ENCODE measurements at places on chromosomes 1 and 21.

- DNase-seq = no peak
These were observed 10.8 kb upstream of the ADAM30 start for GRCh38 chr1:119906927-119907652.

DNA sequence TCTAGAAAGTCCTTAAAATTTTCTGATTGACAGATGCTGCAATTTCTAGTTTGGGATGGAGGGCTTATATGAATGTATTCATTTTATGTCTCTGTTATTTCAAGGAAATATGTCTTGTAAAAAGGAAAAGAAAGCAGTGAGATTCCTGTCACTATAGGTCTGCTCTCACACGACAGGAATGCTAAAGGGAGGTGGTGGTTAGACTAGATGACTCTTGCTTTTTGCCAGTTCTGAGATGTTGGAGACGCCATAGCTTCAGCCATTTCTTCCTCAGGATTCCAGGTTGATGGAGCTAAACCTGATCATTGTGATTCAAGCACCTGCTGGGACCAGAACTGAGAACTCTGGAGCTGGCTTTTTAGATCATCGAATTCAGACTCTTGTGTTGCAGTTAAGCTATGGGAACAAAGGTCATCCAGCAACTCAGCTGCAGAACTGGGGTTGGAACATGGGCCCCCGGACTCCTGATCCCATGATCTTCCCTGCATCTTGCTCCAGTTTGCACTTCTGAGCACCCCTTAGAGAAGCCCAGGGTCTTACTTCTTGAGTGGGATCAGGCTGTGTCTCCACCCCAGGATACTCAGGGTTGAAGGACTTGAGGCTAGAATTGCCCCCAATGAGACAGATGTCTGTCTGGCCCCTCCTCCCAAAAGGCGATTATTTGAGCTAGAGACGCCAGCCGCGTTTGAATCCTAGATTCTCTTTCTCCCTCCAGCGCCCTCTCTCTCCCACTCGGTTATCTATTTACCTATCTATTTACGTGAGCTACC lies 46.7 kb upstream of the FOXO6 start:
- no peak for DNase-seq

DNA sequence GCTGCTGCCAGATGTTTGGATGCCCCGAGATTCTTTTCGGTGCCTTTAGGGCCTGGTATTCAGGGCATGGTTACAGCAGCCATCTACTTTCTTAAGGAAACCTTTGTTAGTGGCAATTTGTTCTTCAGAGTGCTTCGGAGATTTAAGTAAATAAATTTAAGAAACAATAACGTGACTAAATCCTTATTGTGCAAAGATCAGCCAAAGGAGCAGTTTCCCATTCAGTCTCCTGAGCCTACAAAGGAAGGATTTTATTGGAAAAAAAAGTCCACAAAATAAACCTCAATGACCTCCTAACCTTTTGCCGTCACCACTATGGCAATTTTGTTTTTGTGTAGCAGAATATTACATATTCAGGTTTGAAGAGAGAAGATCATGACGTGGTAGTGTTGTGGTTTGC lies 231.1 kb downstream of the PBX1 start:
- DNase-seq = no peak

DNA sequence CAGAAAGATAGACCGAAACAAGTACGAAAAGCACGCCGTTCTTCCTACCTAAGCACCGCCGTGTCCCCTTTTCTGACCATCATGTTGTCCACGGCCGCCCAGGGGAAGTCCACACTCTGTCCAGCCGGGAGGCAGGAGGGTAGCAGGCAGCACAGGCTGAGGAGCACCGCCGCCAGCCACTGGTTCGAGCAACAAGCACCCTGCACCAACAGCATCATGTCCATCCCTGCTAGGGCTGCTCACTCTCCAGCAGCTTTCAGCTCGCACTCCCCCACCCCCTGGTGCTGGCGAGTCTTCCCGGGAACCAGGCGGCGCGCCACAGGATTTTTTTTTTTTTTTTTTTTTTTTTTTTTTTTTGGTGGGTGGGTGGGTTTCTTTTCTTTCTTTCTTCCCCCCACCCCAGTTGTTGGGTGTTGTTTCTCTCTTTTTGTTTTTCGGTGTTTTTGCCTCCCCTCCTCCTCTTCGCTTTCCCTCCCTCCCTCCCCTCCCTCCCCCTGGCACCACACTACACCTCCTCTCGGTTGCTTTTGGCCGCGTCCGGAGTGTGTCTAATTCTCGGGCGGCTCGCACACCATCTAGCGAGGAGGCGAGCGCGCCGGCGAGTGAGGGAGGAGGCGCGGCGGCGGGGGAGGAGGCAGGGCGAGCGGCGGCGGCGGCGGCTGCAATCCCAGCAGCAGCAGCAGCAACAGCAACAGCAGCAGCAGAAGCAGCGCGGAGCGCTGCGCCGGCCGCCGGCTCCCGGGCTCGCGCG lies at the start of gene NEGR1:
NEGR1 (minus strand) TSS at position 269 of the 751 bp plus-strand sequence.
- DNase-seq = peak; percentile 15

- DNase-seq = peak; percentile 4
These were observed 46.1 kb downstream of the MEGF6 start for GRCh38 chr1:3564921-3565831.

DNA sequence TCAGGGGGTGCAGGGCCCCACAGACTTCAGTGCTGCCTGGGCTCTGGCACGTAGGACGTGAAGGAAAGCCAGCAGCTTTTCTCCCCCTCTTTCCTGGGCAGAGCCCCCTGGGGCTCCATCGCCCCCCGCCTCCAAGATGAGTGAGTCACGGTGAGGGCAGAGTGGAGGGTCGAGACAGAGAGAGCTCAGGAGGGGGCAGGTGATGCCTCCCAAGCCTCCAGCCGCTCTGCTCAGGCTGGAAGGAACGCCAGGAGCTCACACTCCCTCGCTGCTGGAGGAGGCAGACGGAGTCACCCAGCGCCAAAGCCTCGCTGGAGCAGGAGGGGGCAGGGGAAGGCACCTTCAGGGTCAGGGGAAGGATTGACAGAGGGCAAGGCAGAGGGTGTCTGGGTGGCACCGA lies 119.5 kb downstream of the CASZ1 start:
- no peak for DNase-seq

DNA sequence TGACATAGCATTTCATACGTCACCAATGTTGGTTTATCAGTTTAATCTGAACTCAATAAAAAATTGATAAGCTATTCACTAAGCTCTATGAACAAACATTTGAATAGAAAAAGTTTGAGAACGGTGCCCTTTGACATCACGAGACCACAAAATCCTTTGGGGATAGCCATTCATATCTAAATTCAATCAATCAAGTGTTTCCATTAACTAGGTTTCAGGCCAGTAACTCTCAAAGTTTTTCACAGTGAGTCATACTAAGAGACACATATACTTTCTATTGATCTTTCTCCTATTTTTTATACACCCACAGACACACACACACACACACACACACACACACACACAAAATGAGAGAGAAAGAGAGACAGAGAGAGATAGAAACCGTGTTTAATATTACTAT lies 235.4 kb upstream of the SNX7 start:
- no peak for DNase-seq

GRCh38 chr1:112093372-112093694 lies 103.9 kb upstream of the KCND3 start:
- DNase-seq = no peak

DNA sequence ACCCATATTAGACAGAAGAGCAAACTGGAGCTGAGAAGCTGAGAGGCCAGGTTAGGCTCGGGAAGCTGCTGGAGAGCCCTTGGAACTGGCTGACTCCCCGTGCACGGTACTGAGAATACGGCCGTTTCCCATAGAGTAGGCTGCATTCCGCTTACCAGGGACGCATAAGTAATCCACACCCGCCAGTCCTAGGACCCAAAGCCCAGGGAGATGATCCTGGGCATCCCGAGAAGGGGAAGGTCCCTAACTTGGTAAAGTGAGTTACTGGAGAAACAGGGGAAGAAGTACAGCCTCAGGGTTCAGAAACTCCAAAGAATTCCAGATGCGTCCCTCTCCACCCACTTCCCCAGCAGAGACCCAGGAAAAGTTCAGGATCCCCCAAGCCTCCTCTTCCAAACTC lies 1.3 kb downstream of the LRRC38 start:
- DNase-seq = no peak

DNA sequence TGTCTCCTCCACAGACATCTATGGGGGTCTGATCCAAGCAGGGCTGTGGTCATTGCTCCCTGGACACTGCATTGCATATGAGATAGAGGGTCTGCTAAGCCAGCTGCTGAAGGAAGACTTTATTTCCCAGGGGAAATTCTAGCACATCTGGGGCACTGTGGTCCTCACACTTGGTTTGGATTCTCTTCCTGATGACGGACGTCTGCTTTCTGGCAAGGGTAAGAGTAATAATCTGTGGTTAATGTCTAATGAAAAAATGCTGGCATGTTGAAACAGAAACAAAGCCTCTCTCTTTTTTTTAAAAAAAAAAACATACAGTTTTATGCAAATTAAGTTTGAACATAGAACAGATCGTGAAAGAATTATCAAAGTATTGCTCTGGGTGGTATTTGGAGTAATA lies 553.9 kb downstream of the DPYD start:
- no peak for DNase-seq

GRCh38 chr1:151918156-151918555 lies 8.8 kb upstream of the THEM4 start:
- DNase-seq = no peak

DNA sequence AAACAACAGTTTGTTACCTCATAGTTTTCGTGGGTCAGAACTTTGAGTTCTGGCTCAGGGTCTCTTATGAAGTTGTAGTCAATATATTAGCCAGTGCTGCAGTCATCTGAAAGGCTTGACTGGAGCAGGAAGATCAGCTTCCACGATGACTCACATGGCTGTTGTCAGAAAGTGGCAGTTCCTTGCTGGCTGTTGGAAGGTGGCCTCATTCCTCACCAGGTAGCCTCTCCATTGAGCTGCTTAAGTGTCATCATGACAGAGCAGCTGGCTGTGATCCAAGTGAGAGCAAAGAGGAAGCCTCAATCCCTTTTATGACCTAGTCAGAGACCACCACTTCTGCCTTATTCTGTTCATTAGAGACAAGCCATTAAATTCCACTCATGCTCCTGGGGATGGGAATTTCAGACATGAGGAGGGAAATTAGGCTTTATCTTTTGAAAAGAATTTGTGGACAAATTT lies 5.6 kb downstream of the OSBPL9 start:
- DNase-seq = no peak

- DNase-seq = no peak
These were observed 35.5 kb downstream of the TOMM20 start for GRCh38 chr1:235093013-235093695.

- no peak for DNase-seq
These were observed 442.1 kb upstream of the NR5A2 start for GRCh38 chr1:199585392-199585791.

- DNase-seq = no peak
These were observed at the start of gene RXRG for GRCh38 chr1:165444897-165445370. Gene RXRG, minus strand, starts transcription at chr1:165445126. Its CDS starts 233 bp downstream, at chr1:165444893.

DNA sequence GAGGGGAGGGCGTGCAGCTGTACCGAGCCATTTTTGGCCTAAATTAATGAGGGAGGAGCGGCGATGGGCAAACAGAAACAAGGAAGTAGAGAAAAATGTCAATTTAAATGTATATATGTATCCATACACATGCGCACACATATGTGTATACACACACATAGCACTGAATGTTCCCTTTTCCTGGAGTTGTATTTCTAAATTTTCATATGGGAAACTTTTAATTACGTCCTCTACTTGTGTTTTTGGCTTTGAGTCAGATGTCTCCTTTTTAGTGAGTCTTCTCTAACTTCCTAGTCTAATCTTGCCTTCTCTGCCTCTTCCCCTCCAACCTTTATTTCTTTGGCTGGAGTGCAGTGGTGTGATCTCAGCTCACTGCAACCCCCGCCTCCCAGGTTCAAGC lies 15.4 kb upstream of the CYYR1 start:
- no peak for DNase-seq

GRCh38 chr1:225480825-225481434 lies 53.1 kb upstream of the LBR start:
- DNase-seq = no peak

DNA sequence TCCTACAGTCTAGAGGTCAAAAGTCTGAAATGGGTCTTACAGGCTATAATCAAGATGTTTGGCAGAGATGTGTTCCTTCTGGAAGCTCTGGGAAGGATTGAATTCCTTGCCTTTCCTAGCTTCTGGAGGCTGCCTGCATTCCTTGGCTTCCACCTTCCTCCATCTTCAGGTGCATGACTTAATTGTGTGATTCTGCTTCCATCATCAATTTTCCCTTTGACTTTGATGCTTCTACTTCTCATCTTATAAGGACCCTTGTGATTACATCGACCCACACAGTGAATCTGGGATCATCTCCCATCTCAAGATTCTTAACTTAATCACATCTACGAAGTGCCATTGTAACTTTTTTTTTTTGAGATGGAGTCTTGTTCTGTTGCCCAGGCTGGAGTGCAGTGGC lies 111.4 kb downstream of the UCK2 start:
- no peak for DNase-seq

DNA sequence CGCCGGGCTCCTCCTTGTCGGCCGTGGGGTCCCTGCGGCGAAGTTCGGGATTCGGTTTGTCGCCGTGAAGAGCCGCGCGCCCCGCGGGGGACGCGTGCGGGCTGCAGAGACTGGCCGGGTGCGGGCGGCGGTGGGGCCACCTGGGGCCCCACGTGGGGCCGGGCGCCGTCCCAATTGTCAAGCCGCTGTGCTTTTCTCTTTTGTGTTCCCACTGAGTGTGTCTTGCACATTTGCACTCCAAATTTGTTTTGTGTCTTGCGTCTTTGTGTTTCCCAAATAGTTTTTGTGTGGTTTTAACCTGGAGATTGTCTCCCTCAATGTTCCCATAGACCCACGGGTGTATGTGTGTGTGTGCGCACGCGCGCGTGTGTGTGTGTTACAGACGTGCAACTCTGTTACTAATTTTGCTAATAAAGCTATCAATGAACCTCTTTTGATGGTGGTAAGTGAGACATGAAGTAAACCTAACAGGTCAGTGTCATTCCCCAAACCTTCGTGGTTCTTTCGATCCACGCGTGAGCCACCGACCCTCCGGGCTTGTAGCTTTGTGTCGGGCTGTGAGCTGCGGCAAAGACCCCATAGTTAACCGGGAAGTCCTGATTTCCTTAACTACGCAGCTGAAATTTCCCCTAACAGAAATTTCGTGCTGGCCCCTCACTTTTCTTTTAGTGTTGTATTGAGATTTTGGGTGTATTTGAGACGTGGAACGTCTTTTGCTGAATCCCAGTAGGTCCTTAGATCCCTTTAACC lies 708 bp downstream of the PRDM2 start:
- DNase-seq = peak; percentile 11

DNA sequence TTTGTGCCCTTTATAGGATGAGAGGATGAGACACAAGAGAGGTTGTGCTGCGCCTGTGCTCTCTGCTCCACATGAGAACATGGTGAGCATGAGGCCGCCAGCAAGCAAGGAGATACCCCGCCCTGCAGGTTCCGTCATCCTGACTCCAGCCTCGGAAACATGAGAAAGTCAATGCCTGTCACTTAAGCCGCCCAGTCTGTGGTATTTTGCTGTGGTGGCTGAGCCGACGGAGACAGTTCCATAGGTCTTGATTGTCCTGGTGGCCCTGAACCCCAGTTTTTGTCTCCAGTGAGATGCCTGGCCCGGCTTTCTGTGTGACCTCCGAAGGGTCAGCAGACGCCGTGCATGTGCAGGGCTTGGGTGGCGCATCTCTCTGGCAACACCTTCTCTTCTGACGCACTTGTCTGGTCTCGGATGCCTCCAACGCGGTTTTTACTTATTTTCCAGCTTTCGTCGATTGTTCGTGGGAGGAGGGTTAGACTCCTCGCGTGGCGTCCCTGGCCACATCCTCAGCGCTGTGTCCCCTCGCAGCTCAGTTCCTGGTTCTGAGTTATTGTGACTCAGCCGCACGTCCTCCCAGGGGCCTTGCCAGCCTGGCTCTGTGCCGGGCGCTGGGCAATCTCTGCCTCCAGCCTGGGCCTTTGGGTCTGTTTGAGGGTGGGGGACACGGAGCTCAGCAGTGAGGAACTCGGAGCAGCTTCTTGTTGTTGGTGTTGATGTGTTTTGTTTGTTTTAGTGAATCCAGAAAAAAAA lies 70.0 kb downstream of the FAAP20 start:
- DNase-seq = no peak

- no peak for DNase-seq
These were observed 113.8 kb downstream of the UBR4 start for GRCh38 chr1:19096036-19096833.

Data from stimulated activated CD8-positive, alpha-beta memory T cell treated with anti-CD3 and anti-CD28 coated beads, Interleukin-7, amount 100 ng/mL, for 1 hour (primary cell).